Stimulated activated CD4-positive, alpha-beta T cell treated with anti-CD3 and anti-CD28 coated beads, Interleukin-1b, Interleukin-23, amount 100 ng/mL, for 24 hours (primary cell): ENCODE measurements at places on chromosomes 5 and 9.

GRCh38 chr5:98301547-98301946 lies 471.9 kb upstream of the RGMB start:
- no peak for DNase-seq

DNA sequence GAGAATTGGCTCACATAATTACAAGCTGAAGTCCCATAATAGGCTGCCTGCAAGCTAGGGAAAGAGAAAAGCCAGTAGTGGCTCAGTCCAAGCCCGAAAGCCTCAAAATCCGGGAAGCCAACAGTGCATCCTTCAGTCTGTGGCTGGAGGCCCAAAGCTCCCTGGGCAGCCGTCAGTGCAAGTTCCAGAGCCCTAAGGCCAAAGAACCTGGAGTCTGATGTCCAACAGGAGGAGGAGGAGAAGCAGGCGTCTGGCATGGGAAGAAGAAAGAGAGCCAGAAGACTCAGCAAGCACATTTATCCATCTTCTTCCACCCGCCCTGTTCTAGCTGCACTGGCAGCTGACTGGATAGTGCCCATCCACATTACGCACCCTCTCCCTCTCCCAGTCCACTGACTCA lies 213.4 kb downstream of the GAS1 start:
- no peak for DNase-seq

- no peak for DNase-seq
Observed at GRCh38 chr5:9251379-9251980, 294.4 kb downstream of the SEMA5A start.

DNA sequence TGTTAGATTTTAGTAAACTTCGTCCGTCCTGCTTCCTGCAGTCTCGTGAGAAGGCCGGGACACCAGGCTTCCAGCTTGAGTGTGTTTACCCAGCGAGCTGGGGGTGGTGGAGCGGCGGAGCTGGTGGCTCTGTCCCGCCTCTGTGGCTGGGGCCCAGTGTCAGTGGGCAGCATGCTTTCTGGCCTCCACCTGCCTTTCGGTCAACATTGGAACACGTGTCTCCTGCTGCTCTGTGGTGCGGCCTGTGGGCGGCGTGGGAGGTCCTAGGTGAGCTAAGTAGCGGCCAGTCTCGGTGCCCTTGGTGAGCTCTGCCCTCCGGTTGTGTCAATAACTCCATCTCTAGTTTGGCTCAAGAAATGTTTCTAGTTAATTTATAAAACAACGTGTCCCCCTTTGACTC lies 125.9 kb downstream of the GADD45G start:
- DNase-seq = no peak

- DNase-seq = no peak
Observed at GRCh38 chr5:138574744-138575193, 432 bp downstream of the HSPA9 start.

DNA sequence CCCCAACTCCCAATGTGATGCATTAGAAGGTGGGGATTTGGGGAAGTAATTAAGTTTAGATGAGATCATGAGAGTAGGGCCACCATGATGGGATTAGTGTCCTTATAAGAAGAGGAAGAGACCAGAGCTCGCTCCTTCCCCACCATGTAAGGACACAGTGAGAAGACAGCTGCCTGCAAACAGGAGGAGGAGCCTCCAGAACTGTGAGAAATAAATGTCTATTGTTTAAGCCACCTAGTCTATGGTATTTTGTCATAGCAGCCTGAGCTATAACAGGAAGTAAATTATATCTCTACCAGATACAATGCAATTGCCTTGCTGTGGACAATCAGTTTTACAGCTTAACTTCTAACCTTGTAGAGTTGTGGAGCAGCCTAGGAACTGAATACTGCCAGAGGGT lies 58.0 kb downstream of the ANKRD33B start:
- no peak for DNase-seq

GRCh38 chr5:68343421-68343826 lies 127.9 kb downstream of the PIK3R1 start:
- no peak for DNase-seq

DNA sequence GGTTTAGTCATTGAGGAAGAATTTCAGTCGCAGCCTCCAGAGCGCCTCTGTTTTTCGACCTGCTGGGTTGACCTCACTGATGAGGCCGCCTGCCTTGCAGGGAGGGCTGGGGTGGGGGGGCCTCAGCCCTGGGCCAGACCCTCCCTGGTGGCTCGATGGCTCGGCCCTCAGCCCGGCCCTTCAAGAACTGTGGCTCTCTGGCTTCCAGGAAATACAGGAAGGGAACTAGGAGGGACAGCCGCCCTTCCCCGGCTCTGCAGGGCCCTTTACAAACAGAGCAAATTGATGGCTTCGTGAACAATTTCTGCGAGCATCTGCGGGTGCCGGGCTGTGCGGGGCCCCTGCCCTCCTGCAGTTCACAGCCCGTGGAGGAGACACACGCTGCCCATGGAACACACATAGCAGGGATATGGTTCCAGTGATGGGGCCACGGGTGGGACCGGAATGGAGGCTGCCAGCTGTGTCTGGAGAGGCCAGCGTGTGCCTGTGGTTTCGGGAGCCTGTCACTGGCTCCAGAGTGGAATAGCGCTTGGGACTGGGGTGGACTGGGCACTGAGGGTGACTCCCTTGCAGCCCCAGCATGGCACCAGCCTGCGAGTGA lies 39.6 kb downstream of the COL5A1 start:
- DNase-seq = no peak

GRCh38 chr5:175797521-175798038 lies 73.8 kb upstream of the CPLX2 start:
- no peak for DNase-seq

GRCh38 chr5:65955746-65956145 lies 29.4 kb downstream of the ERBIN start:
- no peak for DNase-seq

DNA sequence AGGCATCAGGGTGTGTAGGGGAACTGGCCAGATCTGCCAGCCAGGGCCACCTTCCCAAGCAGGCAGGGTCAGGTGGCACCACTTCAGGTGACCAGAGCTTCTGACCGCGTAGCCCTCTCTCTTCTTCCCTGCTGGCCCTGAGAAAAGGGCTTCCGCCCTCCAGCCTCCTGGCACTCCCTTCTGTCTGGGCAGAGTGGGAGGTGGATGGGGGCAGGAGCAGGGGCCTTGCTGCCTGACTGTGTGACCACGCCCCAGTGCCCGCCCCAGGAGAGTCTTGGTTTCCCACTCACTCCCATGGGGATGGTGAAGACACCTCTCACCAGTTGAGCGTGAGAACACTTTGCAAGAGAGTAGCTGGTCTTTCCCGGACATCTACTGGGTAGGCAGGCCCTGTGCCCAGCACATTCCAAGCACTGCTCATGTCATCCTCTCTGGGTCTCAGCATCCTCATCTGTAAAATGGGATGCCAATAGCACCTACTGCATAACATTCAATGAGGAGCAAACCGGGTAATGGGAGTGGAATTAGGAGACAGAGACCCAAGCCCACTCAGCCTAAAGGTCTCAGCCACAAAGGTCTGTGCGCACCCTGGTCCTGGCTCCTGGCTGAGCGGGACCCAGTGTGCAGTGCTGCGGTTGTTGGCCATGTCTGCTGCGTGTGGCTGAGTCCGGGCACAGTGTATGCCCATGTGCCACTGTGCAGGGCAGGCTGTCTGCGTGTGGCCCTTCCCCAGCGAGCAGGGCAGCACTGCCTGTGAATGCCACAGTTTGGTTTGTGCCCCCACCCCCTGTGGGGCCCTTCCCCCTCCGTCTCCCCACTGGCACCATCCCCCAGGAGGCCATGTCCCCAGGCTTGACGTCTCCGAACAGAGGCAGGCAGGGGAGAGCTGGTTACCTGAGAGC lies 179.1 kb upstream of the IER5L start:
- DNase-seq = no peak

GRCh38 chr9:121692606-121693387 lies 41.4 kb downstream of the DAB2IP start:
- no peak for DNase-seq

DNA sequence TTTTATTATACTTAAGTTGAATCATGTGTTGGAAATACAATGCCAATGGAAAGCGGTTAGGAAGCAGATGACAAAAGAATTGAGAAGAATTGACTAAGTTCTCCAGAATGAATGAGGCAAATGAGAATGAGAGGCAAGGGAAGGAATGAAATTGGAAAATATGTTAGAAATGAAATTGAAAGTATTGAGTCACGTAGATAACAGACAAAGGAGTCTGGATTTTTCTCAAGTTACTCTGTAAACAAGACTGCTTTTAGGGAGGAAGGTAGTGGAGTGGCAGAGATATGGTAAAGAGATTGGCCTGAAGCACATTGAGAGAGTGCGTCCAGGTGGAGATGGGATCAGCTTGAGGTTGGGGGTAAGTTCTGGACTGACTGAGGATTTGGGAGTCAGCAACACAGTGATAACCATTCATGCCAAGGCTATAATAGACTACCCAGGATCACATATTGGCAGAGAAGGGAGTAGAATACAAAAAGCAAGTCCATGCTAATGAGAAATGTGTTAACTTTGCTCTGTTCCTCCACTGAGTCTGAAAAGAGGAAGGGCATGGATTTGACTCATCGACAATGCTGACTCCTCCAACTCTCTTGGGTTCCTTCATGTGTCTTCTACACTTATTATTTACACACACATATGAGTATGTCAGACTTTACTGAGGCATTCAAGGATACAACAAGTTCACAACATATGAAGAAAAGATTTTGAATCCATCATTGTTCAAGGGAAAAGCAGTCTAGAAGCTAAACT lies 814.2 kb upstream of the ZNF608 start:
- DNase-seq = no peak

- DNase-seq = no peak
Observed at GRCh38 chr5:157188270-157188669, 7.6 kb downstream of the ITK start.

DNA sequence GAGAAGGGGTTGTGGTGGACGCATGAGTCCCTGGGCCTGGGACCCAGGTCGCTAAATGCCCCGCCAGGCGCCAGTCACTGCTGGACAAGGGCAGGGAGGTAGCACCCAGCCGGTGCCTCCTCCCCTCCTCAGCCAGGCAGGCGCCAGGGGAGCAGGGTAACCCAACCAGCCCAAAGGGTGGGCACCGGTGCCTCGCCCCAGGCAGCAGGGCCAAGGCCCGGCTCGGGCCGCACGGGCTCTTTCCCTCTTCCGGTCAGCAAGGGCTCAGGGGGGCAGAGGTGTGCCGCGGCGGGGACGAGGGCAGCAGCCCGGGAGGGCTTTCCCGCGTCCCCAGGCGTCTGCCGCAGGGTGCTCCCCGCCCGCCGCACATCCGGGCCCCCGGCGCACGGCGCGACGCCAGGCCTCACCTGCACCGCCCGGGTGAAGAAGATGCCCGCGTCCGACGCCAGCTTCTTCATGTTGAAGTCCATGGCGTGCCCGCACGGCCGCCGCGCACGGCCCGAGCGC lies 393 bp downstream of the SH3GLB2 start:
- no peak for DNase-seq

DNA sequence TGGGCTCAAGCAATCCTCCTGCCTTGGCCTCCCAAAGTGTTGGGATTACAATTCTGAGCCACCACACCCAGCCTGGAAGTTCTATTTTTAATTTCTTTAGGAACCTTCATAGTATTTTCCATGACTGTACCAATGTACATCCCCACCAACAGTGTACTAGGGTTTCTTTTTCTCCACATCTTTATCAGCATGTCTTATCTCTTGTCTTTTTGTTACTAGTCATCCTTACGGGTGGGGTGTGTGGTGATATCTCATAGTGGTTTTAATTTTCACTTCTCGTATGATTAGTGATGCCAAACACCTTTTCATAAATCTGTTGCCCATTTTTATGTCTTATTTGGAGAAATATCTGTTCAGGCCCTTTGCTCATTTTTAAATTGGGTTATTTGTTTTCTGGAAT lies 123.0 kb upstream of the MEF2C start:
- no peak for DNase-seq

DNA sequence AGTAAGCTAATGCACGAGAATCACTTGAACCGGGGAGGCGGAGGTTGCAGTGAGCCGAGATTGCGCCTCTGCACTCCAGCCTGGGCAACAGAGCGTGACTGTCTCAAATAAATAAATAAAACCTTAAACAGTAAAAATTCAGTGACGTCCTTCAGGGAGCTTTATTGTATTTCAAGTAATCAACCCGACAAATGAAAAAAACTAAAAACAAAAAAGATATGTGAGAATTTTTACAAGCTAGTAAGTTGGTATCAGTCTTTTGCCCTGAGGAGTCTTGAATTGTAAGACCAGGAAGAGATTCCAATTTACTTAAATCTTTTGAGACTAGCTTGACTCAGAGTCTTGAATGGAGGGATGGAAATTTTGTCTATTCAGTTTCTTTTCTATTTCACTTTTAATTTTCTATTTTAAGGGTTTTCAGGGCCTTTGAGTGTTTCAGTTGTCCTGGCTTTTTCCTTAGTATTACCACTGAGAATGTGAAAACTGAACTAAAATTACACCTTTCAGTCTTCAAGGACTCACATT lies 126.0 kb upstream of the DHFR start:
- no peak for DNase-seq

DNA sequence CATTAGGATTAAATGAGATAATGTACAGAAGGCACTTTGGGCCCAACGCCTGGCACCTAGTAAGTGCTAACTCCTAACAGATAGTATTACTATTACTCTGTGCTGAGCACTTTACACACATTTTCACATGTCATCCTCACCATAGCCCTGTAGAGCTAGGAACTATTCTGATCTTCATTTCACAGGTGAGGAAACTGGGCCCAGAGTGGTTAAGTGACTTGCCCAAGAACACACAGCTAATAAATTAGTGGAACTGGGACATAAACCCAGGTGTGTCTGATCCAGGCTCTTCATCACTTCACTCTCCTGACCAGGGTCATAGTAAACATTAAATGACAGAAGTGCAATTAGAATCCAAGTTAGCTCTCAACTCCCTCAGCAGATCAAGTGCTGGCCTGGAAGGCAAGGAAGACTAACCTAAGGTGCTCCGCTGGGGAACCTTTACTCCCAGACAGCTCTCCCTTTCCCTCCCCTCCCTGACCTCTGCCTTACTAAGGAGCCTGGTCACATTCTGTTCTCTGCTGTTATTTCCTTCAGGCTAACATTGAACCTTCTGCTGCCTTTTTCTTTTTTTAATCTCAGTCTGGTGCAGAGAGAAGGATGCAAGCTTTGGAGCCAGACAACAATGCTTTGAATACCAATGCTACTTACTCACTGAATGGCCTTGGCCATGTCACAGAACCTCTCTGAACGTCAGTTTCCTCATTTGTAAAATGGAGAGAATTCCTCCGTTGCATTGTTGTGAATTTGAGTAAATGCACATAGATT lies 4.1 kb upstream of the ADRA1B start:
- DNase-seq = no peak

DNA sequence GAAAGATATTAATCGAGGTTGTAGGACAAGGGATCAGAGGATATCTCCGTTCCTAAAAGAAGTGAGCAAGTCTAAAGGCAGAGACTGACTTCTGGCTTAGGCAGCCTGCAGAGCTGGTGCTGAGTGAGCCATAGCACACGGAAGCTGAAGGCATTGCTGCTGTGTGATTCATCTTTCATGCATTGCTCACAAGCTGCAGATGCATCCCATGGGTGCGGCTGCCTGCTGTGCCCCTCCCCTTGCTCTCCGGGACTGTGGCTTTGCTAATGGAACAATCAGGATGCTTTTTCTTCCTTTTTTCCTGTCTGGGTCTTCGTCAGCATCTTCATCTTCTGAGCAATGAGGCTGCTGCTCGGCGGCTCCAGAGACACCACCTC lies 341.4 kb downstream of the DIRAS2 start:
- no peak for DNase-seq
